GM12864 (cell line): ENCODE measurements at places on chromosomes 2 and 18.

- no peak for DNase-seq
These were observed at the start of gene MSL3B for GRCh38 chr2:233867993-233868532. TSS of gene MSL3B (minus strand) at chr2:233868386.

GRCh38 chr2:101614127-101614759 is 83.3 kb upstream of the MAP4K4 start:
- no peak for DNase-seq

DNA sequence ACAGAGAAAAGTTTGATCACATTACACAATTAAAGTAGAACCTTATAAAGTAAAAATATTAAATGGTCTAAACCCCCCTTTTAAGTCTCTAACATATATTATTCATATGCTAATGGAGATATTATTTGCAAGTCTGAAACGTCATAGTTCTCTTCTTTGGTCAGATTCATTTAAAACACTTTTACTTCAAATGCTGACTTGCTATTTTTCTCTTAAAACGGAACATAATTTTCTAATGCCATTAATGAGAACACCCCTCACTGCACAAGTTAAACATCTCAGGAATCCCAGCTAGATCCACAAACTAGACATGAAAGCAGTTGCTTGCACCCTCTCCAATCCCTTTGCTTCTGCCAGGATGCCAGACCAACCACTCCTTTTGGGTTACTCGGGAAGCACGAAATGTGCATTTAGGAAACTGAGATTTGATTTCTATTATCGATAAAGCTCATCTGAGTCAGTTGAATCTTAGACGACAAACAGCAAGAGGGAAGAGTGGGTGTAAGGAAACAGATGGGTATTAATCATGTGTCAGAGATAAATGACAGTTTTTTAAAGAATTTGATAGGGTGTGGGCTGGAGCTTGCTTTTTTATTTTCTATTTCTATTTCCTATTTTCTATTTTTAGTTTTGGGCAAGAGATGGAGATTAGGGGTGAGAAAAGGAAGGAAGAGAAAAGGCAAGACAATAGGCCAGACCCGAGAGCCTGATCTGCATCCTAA is 1.5 kb downstream of the ADD2 start:
- no peak for DNase-seq

GRCh38 chr2:128628206-128628605 is 309.5 kb upstream of the HS6ST1 start:
- no peak for DNase-seq

DNA sequence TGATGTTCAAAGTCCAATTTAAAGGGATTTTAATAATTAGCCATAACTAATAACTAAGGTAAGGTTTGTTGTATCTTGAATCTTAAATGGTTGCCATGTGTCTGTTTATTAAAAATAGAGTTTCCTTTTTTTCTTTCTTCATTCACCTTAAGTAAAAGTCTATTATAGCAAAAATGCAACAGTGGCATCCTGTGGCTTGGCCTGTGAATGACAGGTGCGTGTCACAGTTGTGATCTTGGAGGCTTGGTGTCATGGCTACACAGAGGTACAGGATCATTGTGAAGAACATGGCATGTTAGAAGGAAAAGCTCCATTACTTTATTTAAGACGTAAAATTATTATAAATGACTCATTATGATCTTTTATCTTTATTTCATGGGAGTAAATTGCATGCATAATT is 246.1 kb downstream of the BCL2 start:
- DNase-seq = peak; percentile 37

GRCh38 chr2:157076526-157077161 is 180.9 kb upstream of the GALNT5 start:
- no peak for DNase-seq

DNA sequence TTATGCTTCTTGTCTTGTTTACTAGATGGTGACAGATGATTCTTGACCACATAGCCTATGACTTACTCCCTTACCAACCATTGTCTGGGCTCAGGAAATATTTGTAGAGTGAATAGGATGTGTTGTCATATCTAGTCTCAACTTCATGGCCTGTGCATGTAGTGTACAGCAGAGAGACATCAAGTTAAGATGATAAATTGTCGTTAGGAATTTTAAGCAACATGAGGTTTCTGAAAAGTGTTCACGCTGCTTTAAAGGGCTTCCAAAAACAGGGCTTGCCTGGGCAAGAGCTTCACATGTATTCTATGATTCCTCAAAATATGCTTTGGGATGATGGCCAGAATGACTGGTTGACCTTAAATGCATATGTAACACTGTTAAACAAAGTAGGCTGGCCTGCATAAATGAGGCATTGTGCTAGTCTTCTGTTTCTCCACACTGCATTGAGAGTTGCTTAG is 424.0 kb downstream of the RND3 start:
- DNase-seq = no peak

- no peak for DNase-seq
These were observed 783 bp downstream of the DPP4 start for GRCh38 chr2:162072976-162073887.

DNA sequence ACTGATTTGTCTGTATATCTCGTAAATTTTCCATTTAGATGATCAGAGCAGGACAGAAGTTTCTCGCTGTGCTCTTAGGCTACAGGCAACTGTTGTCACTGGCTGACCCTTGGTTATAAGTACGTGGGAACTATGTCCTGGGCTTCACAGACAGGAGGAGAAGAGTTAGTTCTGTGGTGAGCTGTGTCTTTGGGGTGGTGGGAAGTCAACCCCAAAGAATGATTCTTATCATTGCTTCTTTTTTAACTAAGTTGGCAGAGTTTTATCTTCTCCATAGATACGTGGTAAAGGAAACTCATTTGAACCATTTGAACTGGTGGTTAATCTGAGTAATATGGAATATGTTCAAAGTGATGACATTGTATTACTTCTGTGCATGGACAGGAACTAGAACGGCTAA is 230.6 kb upstream of the EPAS1 start:
- no peak for DNase-seq

GRCh38 chr2:40851661-40852060 is 399.8 kb upstream of the SLC8A1 start:
- no peak for DNase-seq

- no peak for DNase-seq
These were observed 345.1 kb downstream of the DYSF start for GRCh38 chr2:71798266-71799012.

DNA sequence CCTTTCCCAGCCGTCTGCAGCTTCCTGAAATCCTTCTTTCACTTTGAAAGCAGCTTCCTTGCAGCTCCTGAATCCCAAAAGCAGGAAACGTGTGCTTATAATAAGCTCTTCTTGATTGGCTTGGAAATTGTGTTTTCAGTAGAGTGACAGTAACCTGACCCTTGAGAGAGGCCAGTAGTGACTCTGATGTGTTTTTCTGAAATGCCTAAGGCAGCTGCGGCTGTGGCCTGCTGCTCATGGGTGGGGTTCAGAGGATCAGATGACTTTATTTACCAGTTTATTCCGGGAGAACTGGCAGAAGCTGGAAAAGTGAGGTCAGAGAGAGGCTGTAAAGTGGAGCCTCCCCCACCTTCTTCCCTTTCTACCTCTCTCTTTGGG is 31.9 kb upstream of the RPIA start:
- DNase-seq = no peak

- no peak for DNase-seq
These were observed 291.6 kb downstream of the TNS1 start for GRCh38 chr2:217711188-217711587.

DNA sequence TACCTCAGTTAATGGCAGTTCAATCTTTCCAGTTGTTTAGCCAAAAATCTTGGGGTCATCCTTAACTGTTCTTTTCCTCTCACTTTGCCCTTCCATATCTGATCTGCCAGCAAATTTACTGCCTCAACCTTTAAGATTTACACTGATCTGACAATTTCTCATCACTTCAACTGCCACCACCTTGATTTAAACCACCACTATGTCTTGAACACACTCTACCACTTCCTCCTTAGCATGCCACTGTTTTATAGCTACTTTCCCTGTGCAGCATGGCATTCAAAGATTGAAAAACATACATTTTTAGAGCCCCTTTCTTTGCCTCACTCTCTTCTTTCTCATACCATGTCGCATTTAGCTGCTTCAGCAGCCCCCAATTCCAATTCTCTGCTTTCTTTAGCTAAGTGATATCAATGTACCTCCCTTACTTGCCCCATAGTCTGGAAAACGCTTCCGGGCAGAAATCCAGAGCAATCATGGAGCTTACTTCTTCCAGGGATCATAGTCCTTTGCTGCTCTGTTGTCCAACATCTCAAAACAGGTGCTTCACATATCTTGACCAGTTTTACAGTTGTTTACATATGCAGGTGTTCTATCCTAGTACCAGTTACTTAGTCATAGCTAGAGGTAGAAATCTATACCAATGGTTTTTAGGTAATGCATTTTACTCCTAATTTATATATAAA is 10.9 kb downstream of the PGAP1 start:
- no peak for DNase-seq

DNA sequence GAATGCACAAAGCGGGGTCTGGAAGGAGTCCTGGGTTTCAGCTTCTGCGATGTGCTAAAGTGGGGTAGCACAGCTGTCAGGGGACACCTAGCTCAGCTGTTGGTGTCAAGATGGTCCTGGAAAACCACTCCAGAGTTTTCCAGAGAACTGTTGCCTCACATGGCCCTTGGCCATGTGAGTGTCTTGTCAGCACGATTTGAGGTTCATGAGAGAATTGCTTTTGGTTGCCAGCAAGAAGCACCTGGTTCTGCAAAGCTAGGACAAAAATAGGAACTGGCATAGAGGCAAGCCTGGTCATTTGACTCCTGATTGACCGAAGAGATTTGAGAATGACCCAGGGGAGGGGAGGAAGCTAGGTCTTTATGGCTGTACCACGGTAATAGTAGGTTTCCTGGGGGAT is 50.4 kb upstream of the CTLA4 start:
- no peak for DNase-seq

DNA sequence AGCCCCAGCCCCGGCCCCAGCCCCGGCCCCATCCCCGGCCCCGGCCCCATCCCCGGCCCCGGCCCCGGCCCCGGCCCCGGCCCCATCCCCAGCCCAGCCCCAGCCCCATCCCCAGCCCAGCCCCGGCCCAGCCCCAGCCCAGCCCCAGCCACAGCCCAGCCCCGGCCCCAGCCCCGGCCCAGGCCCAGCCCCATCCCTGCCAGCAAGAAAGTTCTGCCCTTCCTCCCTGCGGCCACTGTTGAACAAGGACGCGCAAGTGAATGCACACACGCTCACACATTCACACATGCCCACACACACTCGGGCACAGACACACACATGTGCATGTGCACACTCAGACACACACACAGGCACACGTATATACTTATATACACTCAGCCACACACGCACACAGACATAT is 287.0 kb downstream of the NDUFA10 start:
- DNase-seq = no peak

DNA sequence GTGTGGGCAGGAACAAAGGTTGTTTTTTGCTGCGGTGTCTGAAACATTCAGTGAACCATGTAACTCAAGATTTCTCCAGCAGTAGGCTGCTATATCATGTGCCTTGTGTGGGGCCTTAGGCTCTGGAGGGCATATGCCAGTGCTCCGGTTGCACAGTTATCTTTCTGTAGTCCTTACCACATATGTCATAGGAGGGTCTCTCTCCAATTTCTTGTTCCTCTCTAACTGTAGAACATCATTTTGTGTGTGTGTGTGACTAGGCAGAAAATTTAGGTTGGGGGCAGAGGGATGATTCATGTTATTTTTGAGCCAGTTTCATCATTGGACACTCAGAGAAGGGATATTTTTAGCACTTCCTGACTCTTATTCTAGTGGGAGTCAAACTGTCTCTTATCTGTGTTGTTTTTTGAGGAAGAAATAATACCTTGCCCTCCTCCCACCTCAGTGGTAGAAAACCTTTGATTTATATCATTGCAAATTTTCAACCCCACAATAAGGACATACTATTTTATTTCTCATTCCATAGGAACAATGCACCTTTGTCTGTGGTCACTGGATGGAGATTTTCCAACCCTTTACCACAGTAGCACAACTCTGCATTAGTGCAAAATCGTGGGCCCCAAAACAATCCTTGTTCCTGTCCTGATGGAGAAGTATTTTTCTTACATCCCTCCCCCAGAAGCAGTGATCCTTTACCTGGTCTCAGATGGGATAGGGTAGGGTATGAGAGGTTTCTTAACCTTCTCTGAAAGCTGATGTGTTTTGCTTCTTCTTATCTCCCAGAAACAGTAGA is 113.9 kb downstream of the CCDC74A start:
- DNase-seq = no peak

DNA sequence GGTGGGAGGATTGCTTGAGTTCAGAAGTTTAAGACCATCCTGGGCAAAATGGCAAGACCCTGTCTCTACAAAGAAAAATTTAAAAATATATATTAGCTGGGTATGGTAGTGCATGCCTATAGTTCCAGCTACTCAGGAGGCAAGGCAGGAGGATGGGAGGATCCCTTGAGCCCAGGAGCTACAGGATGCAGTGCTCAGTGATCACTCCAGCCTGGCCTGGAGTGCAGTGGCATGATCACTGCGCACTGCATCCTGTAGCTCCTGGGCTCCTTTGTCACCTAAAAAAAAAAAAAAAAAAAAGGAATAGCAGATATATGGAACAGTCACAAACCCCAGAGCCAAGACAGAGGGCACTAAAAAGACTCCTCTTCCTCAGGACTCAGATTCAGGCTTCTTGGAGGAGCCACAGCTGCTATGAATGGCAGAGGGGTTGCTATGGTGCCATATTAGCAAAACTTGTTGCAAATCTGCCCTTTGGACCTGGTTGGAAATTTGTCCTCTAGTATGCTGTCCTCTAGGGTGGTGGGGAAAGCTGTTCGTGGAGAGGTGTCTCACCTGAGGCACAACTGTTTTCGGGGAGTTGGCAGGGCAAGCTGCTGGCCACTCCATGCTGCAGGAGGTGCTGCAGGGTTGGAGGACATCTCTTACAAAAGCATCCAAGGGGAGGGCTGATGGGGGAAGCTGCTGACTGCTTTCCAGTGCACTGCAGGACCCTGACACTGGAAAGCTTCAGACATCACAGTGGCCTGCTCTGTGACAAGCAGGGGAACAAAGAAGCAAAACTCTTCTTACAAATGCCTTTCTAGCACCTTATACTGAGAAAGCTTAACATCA is 22.7 kb downstream of the CYP20A1 start:
- no peak for DNase-seq

DNA sequence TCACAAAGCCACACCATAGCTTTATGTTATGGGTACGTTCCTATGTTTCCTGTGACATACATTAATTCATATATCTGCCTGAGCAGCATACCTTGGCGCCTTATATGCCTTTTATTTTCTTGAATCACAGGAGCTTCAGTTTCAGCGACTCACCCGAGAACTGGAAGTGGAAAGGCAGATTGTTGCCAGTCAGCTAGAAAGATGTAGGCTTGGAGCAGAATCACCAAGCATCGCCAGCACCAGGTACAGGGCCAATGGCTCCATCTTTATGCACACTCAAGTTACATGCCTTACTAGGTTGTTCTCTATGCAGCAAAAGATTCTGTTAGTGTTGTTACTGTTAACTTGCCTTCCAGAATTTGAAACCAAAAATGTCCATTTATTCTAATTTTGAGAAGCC is 120.4 kb downstream of the PKP4 start:
- DNase-seq = no peak

DNA sequence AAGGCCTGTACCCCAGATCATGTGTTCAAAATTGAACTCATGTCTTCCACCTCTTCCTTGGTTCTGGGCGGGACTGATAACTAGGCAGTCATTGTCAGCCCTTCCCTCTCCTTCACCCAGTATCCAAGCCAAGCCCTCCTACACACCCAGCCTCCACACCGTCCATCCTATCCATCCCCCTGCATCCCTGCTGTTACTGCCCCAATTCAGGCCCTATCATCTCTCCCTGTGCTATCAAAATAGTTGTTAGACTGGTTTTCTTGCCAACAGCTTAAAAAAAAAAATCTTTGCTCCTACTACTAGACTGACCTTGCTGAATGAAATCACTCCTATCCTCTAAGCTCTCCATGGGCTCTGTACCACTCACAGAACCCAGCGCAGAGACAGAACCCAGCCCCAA is 32.8 kb downstream of the TGFA start:
- no peak for DNase-seq

GRCh38 chr2:222613715-222614331 is 42.1 kb downstream of the FARSB start:
- DNase-seq = peak; percentile 10
